ENCODE measurements at places on chromosomes 7 and 10.

GRCh38 chr7:11573128-11573750 lies 258.8 kb downstream of the THSD7A start:
- no peak for DNase-seq

- DNase-seq, result no peak
Observed at GRCh38 chr10:94205396-94205831, 157.3 kb downstream of the NOC3L start.

- DNase-seq, result no peak
Observed at GRCh38 chr7:55413442-55413841, 48.3 kb downstream of the LANCL2 start.

DNA sequence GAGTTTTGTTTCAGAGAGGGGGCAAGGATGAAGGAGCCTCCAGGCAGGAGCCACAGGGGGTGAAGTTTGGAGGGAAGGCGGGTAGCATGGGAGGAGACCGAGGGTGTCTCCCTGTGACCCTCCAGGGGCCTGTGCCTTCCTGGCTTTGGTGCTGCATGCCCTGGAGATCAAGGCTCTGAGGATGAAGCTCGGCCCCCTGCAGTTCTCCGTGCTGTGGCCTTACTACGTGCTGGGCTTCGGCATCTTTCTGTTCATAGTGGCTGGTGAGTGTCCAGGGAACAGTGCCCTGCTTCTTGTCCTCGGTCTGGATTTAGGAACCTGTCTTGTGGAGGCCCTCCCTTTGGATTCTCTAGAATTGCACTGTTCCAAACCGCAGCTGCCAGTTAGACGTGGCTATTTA lies 9.2 kb upstream of the ZSCAN25 start:
- no peak for DNase-seq

DNA sequence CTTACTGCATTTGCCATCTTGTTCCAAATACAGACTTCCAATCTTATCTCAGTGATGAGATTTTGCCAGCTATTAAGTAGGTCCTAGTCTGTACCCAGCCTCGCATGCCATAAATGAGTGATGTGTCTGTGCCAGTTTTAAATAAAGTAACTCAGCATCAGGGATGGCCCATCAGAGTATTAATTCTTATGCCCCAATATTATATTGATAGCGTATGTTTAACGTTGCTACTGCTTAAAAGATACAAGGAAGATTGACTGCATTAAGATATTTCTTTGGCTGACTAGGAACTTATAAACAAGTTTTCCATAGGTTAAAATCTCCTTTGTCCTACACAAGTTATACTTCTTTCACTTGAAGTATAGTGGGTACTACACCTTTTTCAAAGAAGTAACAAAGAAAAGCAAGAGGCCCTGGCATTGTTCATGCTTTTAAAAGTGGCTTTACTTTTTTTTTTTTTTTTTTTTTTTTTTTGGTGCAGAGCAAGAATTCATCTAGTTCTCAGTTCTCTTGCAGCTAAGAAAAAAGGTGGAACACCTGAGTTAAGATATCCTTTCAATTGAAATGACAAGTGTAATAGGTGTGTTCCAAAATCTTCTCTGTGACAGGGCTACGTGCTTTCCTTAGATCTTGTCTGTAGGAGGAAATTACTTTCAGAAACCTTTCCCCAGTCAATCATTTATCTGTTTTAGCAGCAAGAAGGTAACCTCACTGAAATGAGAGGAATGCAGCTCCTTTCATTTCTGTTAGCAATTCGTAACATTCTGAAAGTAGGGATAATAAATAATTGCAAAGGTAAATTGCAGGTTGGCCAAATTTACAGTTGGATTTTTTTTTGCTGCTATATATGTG lies 245.0 kb downstream of the CELF2 start:
- DNase-seq, result no peak

- DNase-seq, result peak; percentile 48
Observed at GRCh38 chr7:66627881-66628360, 760 bp upstream of the KCTD7 start.

GRCh38 chr7:102024769-102025391 lies 207.5 kb downstream of the CUX1 start:
- DNase-seq, result peak; percentile 51

DNA sequence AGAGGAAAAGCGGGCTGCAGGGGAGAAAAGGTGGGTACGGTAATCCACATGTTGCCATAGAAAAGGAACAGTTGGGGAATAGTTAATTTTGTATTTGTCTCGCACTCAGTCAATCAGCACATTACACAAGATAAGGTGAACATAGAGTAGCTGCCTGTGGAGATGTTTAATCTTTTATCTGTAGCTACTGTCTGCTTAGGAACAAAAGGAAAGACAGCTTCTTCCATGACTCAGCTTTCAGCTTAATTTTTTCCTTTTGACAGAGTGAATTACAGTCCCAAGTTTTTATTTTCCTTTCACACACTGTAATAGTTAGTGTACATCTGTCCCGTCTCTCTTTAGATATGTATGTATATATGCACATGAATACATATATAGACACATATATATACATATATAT lies 39.3 kb upstream of the PODXL start:
- no peak for DNase-seq

DNA sequence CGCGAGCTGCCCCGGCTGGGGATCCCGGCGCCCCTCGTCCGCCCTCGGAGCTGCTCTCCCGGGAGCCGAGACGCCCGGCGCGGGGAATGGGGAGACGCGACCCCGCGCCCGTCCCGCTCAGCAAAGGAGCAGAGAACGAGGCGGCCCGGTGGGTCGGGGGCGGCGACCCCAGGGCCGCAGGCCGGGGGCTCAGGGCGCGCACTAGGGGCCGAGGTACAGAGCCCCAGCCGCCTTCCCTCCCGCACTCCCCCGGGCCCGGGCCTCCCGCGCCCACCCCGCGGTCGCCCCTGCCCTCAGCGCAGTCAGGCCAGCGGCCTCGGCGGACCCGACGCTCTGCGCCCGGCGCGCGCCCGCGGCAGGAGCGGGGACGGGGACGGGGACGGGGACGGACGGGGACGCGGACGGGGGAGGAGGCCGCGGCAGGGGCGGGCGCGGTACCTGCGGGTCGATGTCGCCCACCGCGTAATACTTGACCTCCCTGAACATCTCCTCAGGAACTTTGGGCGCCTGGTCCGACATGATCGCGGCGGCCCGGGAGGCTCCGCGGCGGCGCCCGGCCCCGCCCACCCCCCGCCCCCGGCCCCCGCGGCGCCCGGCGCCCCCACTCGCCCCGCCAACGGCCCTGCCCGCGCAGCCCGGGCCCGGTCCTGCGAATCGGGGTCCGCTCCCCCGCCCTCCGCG lies 373 bp downstream of the PAXIP1 start:
- peak; percentile 38 for DNase-seq

DNA sequence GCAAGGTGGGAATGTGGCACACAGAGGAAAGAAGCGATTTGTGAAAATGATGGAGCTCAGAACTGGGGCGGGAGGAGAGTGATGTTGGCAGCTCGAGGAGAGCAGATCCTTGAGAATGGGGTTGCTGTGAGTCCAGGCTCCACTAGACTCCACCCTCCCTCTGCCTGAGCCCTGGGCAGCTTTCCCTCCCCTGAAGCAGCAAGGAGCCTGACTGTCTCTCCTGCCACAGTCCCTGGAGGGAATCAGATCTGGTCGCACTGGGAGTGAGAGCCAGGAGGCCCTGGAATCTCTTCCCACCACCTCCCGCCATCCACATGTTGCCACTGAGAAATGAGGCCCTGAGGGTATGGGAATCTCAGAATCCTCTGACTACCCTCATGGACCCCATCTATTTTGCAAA lies 362.7 kb downstream of the PLXNA4 start:
- DNase-seq, result no peak

DNA sequence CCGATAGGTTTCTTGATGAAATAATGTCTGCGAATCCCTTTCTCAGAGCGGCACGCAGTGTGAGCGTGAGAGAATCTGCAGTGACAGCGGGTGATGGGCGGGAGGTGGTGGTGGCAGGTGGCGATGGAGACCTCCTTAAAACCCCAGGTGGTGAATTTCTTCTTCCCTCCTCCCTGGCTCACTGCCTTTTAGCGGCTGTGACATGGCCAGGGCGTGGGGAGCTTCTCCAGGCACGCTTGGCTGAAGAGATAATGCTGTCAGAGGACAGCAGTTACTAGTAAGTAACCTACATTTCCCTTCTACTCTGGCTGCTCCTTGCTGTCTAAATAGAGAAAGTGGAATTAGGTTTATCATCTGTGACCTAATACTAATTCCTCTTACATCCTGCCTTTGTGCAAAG lies 141.4 kb upstream of the INSYN2A start:
- no peak for DNase-seq

DNA sequence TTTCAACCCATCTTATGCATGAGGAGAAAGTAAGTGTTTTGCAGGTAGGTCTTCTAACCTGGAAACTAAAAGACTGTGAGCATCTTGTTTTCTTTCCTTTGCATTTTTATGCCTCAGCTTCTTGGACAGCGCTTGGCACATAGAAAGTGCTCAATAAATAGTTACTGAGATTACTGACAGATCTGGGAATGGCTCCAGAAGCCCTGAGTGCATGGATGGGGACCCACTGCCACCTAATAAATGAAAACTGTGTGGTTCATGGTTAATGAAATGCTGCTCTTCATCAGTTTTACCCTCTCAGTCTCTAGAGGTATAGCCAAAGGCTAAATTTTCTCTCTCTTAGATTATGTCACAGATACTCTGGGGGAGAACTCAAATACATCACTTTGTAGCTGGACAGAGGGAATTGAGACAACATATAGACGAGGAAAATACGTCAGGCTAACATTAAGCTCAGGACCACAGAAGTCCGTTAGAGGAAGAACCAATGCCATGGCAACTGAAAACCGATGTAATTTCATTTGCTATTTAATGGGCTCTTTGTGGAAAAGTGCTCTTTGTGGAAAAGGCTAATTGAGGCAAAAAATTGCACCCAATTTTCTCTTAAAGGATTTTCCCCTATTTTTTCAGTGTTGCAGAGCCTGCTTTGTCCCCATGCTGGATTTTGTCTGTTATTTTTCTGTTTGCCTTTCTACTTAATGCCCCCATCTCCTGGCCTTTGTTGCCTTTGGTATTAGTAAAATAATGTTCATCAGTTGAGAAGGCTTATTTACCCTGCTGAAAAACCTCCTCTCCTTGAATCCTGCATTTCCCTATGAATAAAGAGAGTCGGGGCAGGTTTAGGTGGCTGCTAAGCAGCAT lies 17.8 kb downstream of the ASB4 start:
- DNase-seq, result no peak

DNA sequence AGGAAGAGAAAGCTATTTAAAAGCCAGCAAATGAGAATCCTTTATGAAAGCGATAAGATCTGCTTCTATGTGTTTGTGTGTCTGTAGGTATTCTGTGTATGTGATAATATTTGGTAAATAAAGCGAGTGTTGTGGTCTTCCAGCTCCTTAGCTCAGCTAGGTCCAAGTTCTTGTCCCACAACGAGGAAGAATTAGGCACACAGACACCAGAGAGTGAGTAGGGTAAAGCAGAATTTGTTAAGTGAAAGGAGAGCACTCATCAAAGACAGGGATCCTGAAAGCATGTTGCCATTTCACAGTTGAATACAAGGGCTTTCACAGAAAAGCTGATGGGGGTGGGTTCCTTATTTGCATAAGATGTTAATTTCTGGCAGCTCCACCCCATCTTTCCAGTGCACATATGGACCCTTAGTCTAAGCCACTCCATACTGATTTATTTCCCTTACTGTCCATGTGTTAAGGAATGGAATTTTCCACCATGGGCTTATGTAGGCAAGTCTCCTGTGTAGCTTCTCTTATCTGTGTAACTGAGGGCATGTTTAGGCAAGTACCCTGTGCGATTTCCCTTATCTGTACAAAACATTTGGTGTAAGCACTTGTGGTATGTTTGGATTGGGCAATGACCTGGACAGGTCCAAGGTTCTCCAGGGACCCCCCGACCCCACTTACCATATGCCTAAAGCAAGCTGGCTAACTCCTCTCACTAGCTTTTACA lies 165.9 kb upstream of the VIPR2 start:
- DNase-seq, result no peak

DNA sequence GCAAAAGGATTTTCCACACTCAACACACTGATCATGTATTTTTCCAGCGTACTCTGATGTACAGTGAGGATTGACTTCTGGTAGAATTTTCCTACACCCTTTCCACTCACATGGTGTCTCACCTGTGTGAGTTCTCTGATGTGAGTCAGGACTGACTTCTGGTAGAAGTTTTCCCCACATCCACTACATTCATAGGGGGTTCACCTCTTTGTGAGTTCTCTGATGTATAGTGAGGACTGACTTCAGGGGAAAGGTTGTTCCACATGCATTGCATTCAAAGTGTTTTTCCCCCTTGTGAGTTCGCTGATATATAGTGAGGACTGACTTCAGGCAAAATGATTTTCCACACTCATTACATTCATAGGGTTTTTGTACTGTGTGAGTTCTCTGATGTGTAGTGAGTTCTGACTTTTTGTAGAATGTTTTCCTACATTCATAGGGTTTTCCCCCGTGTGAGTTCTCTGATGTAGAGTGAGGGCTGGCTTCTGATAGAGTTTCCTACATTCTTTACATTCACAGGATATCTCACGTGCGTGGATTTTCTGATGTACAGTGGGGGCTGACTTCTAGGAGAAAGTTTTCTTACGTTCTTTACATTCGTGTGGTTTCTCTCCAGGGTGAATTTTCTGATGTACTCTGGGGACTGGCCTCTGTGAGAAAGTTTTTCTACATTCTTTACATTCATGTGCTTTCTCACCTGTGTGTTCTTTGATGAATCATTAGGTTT lies 146.5 kb downstream of the GLRX3 start:
- no peak for DNase-seq

GRCh38 chr10:17557459-17557858 lies 59.7 kb downstream of the HACD1 start:
- no peak for DNase-seq

DNA sequence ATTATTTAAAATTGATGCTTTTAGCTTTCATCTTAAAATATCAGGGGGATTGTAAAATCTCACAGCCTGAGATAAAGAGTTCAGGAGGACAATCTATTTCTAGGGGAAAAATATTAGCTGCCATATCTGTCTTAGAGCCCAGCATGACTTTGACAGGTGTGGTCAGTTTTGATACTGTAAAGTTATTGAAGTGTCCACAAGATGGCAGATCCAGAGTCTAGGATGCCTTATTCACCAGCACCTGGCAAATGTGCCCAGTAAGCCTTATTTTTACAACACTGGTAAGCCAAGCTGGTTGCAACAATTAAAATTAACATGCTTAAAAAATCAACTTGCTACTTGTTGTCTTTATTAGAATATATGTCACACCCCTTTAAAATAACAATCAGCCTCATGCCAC lies 579.3 kb downstream of the SH2D4B start:
- no peak for DNase-seq

DNA sequence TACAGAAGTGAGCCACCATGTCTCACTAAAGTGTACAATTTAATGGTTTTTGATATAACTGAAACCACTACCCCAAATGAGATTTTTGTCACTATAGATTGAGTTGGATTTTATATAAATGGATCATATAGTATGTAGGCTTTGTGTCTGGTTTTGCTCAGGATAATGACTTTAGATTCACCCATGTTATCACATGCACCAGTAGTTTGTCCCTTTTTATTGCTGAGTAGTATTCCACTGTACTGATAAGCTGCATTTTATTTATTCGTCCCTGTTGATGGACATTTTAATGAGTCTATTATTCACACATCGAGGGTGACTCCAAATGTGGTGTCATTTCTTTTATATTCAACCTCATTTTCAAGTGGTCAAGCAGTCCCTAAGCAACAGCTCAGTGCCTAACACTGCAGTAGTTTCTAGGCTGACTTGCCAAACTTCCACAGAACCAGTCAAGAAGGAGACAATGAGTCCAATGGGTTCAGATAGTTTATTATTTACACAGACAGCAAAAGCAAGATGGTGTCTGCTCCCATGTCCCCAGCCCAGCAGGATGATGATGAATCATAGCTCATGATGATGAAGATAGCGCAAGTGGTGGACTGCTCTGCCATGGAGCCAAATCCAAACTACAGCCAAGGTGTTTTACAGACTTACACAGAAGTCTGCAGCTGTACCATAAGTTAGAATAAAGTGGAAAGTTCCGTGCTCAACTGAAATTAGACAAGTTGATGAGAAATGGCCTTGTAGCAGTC lies 6.6 kb upstream of the FMC1 start:
- no peak for DNase-seq
